AG04450 (cell line): ENCODE measurements at places on chromosomes 5 and 9.

- DNase-seq = no peak
Measured at GRCh38 chr5:7794823-7795222, 56.1 kb downstream of the CFAP90 start.

GRCh38 chr5:147481874-147482705 lies 27.8 kb downstream of the DPYSL3 start:
- no peak for DNase-seq

GRCh38 chr9:121992571-121993212 lies 100.4 kb downstream of the TTLL11 start:
- peak; percentile 61 for DNase-seq

- DNase-seq = no peak
Measured at GRCh38 chr5:108271127-108271526, 110.8 kb downstream of the FBXL17 start.

- DNase-seq = no peak
Measured at GRCh38 chr5:148826739-148827070, 294 bp downstream of the ADRB2 start.

DNA sequence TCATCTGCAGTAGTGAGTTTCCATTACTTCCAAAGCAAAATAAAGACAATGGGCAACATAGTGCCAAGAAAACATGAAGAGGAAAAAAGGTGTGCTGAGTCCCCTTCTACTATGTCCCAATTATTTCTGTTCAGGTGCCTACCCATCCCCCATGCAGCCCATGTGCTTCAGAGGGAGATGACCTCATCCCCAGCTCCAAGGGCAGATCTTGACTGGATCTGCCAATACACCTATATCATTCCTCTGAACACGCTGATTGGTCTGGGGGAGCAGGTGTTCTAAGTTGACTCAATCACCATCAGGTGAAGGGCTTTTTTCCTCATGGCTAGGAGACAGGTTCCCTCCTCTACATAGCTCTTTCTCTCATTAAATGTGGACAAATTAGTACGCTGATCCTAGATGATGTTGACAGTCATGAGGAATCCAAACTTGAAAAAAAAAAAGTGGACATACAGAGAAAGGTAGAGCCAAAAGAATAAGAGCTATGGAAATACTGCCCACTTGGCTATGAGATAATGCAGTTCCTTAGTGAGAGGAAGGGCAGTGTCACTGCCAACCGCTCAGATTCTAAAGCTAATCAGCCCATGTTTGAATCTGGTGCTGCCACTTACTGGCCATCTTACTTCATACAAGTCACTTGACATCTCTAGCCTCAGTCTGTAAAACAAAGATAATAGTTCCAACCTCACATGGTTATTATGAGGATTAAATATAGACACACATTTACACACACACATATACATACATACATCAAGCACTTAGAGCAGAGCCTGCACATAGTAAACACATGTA lies 23.1 kb downstream of the PRELID2 start:
- DNase-seq = no peak

DNA sequence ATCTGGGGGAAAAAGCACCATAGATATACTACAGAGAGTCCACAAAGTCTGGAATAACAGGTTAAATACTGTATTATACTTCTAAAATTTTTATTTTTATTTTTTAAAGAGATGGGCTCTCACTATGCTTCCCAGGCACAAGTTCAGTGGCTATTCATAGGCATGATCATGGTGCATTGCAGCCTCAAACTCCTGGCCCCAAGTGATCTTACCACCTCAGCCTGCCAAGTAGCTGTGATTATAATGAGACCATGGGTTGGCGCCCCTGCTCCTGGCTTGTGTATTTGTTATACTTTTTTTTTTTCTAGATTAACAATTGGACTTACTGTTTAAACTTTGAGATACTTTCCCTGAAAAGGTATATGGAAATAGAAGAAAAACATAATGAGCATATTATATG lies 25.9 kb downstream of the ERBIN start:
- no peak for DNase-seq

GRCh38 chr9:71626395-71626794 lies 141.9 kb downstream of the CEMIP2 start:
- no peak for DNase-seq

DNA sequence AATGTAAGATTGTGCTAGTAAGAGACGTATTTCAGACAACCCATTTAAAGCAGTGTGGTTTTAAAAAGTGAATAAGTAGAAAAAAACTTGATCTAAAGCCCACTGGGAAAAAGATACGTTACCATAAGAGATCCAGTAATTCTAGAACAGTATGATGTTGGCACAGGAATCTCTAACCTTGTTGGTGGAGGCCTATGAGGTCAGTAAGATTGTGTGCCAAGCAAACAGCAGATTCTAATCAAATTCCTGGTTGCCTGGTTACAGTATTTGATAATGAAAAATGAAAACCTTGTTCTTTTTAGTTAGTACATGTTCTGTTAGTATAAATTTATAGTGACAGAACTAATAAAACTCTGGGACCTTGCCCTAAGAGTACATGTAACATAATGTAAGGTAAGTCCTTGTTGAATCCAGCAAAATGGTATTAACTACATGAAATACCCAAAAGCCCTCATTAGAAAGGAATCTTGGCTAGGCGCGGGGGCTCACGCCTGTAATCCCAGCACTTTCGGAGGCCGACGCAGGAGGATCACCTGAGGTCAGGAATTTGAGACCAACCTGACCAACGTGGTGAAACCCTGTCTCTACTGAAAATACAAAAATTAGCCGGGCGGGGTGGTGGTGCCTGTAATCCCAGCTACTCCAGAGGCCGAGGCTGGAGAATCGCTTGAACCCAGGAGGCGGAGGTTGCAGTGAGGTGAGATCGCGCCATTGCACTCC lies 33.2 kb upstream of the DMXL1 start:
- DNase-seq = no peak

GRCh38 chr5:158660726-158661125 lies 439.0 kb downstream of the EBF1 start:
- no peak for DNase-seq

- DNase-seq = no peak
Measured at GRCh38 chr5:69074664-69075521, 18.9 kb upstream of the SLC30A5 start.

DNA sequence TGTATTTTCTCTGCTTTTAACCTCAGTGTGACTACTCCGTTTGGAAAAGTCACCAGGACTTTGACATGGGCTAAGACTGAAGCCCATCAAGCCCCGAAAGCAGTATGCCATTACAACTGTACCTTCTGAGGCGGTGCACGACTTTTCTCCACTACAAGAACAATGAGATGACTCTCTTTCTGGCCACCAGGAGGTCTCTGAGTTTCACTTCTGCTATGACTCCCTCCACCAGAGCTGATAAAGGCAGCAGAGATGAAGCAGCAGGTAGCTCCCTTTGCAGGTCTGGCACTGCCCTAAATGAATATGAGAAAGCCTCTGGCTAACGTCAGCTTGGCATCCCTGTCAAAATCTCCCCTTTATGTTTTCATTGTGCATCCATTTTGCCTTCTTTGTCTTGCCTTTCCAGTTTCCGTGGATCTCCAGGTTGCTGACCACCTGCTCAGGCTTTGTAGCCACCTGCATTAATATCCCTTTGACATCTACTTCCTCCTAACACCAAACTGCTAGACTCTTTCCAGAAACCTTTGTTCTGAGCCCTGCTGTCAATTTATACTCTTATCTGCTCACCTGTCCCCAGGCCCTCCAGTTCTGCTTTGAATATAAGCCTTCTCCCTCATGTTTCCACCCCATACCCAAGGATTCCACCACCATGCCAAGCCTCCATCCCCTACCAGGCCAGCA lies 221.7 kb downstream of the ZNF608 start:
- DNase-seq = no peak
